ENCODE measurements at places on chromosomes 5 and 9. TPM values are rescaled to one million over a fixed set of nuclear protein-coding genes. Genes with fewer than 3 reads are reported as not detected.

The DRD1 gene
- 0.16 TPM for polyA plus RNA-seq

The ANP32B gene
- 46.8 TPM for polyA plus RNA-seq

The TLR4 gene
- not detected for polyA plus RNA-seq

The ESM1 gene
- 5.6 TPM for polyA plus RNA-seq

DNA sequence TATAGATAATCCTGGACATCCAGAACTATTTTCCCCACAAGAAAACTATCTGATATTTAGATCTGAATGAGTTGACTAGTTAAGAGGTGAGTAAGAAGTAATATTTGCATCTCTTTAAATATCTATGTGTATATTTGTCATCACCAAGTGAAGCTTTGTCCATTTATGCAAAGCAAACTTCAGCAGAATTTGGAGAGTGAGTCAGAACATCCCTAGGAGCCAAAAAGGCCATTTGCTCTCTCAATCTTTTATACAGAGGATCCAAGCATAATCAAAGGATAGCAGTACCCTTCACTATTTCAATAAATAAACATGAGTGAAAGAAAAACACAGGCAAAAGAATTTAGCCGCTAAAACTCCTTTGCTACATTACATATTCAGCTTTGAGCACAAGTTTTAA, 454.4 kb downstream of the NR2F1-AS1 start:
- no peak overlapping the region for H3K4me3 ChIP-seq
- no peak overlapping the region for H3K27ac ChIP-seq
- H3K36me3 ChIP-seq, result no peaks in the 10 kb centered on the region
- DNase-seq, result peak; percentile 72

GRCh38 chr9:80156756-80157472, 585.1 kb downstream of the TLE4 start:
- H3K4me3 ChIP-seq, result no peak overlapping the region
- no peaks in the 10 kb centered on the region for H3K36me3 ChIP-seq
- H3K27ac ChIP-seq, result no peak overlapping the region
- peaks cover 6% of the 10 kb centered on the region for H3K4me1 ChIP-seq

GRCh38 chr5:26498972-26499371, 539.4 kb downstream of the CDH9 start:
- no peak overlapping the region for H3K4me3 ChIP-seq
- no peaks in the 10 kb centered on the region for H3K36me3 ChIP-seq
- H3K4me1 ChIP-seq, result no peaks in the 10 kb centered on the region
- no peak overlapping the region for H3K27ac ChIP-seq
- H3K27me3 ChIP-seq, result no peaks in the 10 kb centered on the region

- no peak for DNase-seq
- H3K27me3 ChIP-seq, result no peaks in the 10 kb centered on the region
- H3K27ac ChIP-seq, result no peak overlapping the region
- no peak overlapping the region for H3K4me3 ChIP-seq
Observed at GRCh38 chr9:89436963-89437625, 60.8 kb downstream of the SEMA4D start.

GRCh38 chr9:132247942-132248341, 86.1 kb downstream of the NTNG2 start:
- no peaks in the 10 kb centered on the region for H3K4me1 ChIP-seq
- DNase-seq, result no peak
- no peaks in the 10 kb centered on the region for H3K36me3 ChIP-seq
- no peak overlapping the region for H3K27ac ChIP-seq

GRCh38 chr5:106076655-106077054, 1594.1 kb downstream of the EFNA5 start:
- H3K4me1 ChIP-seq, result no peaks in the 10 kb centered on the region
- no peak overlapping the region for H3K4me3 ChIP-seq
- no peaks in the 10 kb centered on the region for H3K27me3 ChIP-seq
- no peaks in the 10 kb centered on the region for H3K36me3 ChIP-seq
- no peak for DNase-seq
- H3K27ac ChIP-seq, result no peak overlapping the region
